Endothelial cell (in vitro differentiated cells): ENCODE measurements at places on chromosomes 6 and 20.

- DNase-seq = no peak
These were observed 2.8 kb downstream of the TMEM200A start for GRCh38 chr6:130368576-130368975.

- DNase-seq = peak; percentile 56
These were observed 86.8 kb downstream of the ZFP64 start for GRCh38 chr20:52104546-52105441.

DNA sequence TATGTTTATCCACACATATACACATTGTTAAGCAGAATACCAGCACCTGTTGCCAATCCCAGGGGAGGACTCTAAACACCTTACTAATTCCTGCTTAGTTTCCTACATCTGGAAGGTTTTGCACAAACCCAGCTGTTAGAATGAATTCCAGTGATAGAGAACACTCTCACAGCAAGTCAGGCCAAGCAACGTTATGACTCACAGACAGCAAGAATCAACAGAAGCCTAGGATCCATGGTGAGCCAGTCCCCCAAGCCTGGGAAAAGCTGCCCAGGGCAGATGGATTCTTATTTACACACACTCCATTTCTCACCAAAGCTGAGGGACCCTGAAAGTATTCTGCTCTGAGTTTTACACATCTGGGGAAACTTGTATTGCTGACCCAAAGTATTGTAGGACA lies 291.7 kb downstream of the SLC35F1 start:
- no peak for DNase-seq

GRCh38 chr6:156564807-156565149 lies 212.4 kb upstream of the ARID1B start:
- no peak for DNase-seq

GRCh38 chr6:95203153-95203754 lies 374.1 kb upstream of the MANEA start:
- DNase-seq = peak; percentile 48

GRCh38 chr6:55567558-55567957 lies 11.4 kb downstream of the HMGCLL1 start:
- DNase-seq = no peak

- DNase-seq = peak; percentile 56
These were observed 21.3 kb upstream of the HFE start for GRCh38 chr6:26065952-26066380.

GRCh38 chr6:7108964-7109836 lies 1.4 kb downstream of the RREB1 start:
- DNase-seq = peak; percentile 48

DNA sequence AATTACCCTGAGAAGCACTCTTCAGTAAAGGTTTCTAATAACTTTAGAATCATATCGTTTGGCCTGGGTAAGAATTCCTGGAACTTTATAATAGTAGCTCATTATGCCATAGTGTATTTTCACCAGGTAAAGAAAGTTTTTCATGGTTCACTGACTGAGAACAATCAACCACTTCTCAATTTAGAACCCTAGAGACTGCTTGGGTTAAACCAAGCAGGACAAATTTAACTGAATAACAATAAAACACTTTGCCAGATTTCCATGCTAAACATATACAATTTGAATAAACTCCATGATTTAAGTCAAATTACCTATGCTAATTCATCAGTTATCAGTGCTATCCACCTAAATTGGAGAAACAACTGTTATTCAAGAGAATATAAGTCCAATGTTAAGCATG lies 99.4 kb downstream of the PLG start:
- no peak for DNase-seq

DNA sequence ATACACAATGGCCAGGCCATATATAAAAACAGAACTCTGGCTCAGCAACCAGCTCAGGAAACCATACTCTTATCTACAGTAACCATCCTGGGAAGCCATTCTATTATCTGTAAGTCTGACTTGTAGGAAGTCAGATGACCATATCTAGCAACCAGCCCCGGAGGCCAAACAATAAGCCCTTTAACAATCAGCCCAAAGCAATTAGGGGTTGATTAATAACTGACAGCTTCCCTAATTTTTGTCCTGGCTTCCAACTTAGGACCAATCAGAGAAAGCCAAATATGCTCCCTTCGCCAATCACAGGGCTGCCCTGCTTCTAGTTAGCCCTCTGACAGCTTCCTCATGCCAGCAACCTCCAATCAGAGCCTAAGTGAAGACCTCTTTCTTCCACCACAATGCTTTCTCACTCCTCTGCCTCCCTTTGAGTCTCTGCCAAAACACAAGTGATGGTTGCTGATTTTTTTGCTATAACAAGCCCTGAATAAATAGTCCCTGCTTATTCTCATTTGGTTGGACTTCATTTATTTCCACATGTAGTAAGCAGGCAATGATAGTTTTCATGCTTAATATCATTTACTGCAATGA lies 37.8 kb upstream of the STXBP5 start:
- DNase-seq = peak; percentile 7

DNA sequence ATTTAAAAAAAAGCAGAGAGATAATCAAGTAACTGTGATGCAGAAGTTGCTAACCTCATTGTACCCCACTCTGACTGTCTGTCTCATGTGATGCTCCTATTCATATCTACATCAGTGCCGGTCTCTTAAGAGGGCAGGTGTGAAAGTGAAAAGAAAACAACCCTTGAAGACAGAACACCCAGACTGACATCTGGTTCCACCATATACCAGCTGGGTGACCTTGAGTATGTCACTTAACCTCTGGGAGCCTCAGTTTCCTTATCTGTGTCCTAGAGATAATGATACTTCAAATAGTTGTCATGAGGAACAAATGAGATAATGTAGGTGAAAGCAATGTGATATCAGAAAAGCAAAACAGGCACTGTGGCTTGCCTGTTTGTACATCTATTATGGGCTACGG lies 426.8 kb upstream of the SOX4 start:
- DNase-seq = no peak

DNA sequence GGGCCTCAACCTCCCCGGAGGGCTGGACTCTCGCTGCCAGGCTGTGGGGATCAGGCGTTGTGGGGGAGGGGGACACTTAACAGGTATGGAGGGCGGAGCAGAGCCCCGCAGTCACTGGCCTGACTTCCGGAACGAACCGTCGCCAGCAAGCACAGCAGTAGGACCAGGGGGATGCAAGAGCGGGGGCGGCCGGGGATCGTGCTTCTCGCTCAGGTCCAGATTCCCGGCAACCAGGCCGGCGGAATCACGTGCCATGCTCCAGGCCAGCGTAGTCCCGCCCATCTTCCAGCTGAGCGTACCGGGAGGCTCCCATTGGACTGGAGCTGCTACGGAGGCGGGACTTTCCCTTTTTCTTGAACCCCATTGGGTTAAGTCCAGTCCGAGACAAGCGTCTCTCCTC lies 10.0 kb upstream of the POU5F1 start:
- DNase-seq = no peak

GRCh38 chr6:113591896-113592827 lies 265.0 kb upstream of the MARCKS start:
- no peak for DNase-seq

- peak; percentile 28 for DNase-seq
These were observed 6.6 kb downstream of the TRIM15 start for GRCh38 chr6:30169658-30170614.

DNA sequence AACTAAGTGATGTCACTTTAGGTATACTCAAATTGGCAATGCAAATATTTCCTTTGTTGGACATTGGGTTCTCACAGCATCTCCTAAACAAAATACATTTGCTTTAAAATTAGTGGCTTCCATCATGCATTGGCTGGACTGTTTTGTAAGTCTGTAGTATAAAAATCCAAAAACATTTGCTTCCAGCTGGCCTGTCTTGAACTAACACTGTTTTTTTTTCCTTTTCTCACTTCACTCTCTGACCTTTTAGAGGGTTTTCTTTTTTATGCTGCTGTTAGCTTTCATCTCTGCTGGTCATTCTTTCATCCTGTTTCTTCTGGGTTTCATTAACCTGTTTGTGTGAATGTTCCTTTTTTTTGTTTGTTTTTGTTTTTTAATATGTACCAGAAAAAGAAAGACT lies 121.7 kb upstream of the MLIP start:
- no peak for DNase-seq

DNA sequence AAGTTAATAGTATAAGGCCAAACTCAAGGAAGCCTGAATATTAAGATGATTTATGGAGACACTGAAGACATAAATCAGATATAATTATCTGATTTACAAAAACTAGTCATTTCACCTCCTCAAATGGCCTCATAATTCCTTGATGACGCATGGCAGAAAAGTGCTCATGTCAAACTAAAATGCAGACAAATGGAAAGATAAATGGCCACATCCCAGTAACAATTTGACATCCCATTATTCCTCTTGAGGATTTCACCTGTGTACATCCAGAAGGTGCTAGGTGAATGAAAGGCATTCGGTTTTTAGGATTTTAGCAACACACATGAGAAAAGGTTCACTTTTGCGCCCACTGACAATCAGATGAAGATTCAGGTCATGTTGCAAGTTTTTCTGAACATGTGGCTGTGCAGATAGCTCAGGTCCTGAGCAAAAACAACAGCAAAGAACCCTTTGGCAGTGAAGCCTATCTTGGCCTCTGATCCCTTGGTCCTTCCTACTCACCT lies 24.2 kb downstream of the SGK1 start:
- no peak for DNase-seq

- DNase-seq = no peak
These were observed 191.9 kb downstream of the MOXD1 start for GRCh38 chr6:132209351-132209750.

GRCh38 chr20:60050193-60050947 lies 92.1 kb downstream of the CDH26 start:
- no peak for DNase-seq

DNA sequence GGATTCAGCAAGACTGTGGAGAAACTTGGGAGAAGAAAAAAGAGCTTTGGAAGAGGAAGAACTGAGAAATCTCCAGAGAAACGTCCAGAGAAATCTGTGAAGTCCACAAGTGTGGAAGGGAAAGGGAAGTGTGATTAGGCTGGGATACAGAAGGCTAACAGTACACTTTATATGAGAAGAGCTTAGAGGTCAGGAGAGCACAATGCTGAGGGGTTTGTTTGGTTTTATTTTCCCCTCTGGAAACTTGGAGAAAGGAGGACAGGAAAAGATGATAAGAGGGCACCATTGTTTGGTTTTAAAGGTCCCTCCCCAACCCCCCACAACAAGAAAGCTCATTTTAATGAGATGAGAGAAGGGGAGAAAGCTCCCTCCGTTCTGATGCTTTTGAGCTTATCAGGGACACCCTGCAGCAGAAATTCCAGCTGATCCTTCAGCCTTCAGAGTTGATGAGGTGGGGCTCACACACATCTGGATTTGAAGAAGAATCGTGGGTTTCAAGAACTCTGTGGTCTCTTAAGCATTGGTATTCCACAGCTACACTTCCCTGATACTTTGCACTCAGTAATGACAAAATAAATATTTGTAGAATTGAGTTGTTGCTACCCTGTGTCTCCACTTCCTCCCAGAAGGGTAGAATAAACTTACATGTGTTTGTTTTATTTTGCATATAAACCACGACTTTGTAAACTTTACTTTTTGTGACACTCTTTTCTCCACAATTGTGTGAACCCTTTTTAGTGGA lies 1.9 kb downstream of the NT5E start:
- no peak for DNase-seq

GRCh38 chr6:56151609-56152224 lies 95.7 kb downstream of the COL21A1 start:
- no peak for DNase-seq

DNA sequence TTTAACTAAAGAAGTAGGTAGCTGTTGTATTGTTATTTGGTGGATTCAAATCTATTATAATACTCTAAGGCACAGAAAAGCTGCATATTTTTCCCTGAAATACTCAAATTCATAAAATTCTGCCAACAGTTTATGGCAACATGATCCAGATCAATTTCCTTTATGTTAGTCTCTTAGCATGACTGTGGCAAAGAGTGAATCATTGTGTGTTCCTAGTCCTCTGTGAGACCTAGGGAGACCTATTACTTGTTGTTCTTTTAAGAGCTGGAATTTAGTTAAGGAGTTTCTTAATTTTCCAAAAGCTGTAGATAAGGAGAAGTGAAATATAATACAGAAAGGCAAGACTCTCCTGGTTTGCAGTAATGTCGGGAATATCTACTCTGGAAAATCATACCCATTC lies 149.6 kb downstream of the RIMS1 start:
- DNase-seq = no peak

DNA sequence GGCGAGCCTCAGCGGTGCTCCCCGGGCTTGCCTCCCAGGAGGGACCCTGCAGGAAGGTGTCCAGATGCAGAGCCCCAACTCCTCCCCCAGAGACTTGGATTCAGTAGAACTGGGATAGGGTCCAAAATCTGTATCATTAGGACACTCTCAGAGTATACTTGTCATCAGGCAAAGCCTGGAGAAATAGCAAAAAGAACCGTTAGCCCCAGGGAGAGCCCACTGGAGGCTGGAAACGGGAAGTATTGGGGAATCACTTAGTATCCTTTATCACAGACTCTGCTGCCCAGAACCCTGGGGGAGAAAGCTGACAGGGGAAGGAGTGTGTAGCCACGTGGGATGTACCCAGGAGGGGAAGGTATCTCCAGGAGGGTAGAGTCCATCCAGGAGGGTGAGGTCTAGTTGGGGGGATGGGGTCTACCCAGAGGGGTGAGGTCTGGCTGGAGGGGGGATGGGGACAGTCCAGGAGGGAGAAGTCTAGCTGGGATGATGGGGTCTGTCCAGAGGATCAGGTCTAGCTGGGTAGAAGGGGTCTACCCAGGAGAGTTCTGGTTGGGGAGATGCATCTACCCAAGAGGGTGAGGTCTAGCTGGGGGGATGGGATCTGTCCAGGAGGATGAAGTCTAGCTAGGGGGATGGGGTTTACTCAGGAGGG lies 107.2 kb downstream of the LY86 start:
- no peak for DNase-seq

GRCh38 chr6:125203395-125203794 lies 49.8 kb downstream of the TPD52L1 start:
- DNase-seq = no peak

- DNase-seq = peak; percentile 20
These were observed 6.7 kb downstream of the FOXA2 start for GRCh38 chr20:22577515-22578220.

GRCh38 chr6:67881706-67882065 lies 753.4 kb upstream of the ADGRB3 start:
- no peak for DNase-seq

DNA sequence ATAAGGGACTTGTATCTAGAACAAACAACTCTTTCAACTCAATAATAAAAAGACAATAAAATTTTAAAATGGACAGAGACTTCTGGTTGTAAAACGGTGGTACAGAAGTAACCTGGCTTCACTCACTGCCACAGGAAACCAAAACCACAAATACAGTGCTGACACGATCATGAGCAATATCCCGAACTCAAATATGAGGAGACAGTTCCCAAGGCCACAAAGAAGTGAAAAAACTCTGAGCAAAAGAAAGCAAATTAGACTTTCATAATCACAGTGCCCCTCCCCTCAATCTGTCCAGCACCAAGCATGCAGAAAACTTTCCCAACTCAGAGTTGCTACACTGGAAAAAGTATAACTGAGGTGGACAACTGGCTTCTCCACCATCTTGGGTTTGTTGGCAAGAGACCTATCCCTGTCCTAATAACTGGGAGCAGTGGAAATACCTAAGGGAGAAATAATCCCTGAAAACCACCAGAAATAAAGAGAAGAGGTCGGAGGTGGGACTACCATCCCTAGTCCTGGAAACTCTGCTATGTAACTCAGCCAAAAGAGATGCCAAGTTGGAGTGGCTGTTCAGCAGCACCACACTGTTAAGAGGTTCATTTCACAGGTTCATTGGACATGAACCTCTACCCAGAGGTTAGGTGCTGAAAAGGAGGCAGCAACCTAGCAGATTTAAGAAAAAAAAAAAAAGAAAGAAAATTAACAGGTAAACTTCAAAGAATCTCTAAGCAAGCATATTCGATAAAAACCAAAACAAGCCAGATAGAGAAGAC lies 55.5 kb downstream of the REV3L start:
- DNase-seq = no peak
